Renal cortex interstitium (tissue), 15 donors: ENCODE measurements at places on chromosomes 11 and 22. TPM values are rescaled to one million over a fixed set of nuclear protein-coding genes. Genes with fewer than 3 reads are reported as not detected.

DNA sequence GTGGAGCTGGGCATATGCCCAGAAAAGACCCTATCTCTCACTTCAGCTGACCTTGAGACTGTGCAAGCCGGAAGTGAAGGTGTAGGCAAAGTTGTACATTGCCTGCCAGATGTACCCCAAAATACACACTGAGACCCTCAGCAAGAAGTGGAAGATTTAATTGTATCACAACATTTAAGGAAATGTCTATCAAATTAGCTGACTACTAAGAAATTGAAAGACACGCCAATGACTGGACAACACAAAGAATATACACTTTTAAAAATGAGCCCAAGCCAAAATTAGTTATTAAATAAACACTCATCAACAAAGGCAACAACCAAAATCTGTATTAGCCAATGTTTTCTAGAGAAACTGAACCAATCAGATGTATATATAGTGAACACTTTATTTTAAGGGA, 7.7 kb upstream of the ANO3 start:
- DNase-seq = no peak

DNA sequence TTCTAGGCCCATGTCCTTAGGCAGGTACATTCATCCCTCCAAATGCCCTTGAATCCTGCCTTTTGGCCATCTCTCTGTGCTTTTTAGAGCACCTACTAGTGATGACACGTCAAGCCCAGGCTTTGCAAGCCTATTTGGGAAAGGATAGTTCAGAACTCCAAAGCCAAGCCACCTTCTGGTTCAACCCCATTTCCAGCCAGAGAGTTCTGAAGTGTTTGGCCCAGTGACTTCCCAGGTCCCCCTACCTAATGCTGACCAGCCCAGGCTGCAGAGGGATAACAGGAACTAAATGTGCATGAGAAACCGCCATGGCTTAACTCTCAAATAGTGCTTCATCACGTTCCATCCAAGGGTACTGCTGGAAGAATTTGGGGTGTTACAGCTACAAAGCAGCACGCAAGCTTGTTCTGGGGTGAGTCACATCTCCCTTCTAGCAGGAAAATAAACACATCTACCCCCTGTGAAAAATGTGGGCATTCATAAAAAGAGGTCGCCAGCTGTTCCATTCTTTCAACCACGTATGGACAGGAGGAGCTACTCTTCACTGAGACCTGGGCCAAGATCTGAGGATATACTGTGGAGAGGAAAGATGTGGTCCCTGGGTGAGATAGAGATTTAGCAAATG, 2.0 kb upstream of the FXYD6 start:
- no peak for DNase-seq

DNA sequence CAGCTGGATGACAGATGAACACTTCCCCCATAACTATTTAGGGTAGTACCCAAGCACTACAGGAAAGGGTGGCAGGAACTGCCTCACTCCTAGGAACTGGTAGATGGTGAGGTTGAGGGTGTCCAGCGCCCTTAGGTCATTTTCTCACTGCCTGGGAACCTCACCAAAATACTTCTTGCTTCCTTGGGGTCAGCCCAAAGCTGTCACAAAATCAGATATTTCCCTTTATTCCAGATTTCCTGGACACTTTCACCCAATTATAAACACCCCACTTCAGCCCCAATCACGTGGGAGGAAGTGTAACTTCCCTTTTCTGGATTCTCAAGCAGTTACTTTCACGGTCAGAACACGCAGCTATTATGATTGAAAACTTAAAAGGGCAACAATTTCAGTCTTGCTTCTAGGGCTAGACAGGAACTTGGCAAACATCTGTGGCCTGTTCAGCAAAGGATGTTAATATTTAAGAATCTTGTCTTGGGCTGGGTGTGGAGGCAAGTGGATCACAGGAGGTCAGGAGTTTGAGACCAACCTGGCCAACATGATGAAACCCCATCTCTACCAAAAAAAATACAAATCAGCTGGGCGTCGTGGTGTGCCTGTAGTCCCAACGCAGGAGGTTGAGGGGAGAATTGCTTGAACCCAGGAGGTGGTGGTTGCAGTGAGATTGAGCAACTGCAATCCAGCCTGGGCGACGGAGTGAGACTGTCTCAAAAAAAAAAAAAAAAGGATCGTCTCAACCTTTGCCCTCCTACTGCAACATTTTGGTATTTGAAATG, 4.0 kb downstream of the FTH1 start:
- DNase-seq = no peak

DNA sequence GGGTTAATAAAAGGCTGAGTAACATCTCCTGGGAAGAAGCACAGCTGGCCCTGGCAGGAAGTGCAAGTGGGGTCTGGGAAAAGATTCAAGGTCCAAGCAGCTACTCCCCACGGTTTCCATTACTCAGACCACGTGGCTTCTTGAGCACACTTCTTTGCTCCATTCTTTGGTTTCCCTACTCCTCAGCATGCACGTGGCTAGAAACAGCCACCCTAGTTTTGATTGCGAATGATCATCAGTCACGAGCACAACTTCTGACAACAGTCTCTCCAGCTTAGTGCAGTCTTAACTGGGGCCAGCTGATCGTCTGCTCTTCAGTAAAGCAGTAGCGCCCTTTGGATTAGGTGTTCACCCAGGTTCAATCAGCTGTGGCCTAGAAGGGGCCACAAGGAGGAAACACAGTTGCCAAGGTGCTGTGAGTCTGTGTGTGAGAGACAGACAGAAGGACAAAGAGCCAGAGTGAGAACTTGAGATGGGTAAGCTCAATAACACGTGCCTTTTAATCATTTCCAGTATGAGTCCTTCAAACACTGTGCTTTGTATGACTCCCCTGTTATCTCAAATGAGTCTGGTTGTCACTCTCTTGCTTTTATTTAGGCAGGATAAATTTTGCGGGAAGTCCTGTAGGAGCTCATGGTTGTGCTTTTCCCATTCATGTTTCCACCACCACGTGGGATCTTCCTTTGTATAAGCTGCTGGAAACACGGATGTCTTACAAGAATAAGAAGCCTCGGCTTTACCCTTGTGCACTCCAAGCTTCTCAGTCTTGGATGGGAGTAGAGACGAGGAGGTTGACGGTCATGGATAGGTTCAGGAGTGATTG, 901 bp upstream of the PARVA start:
- DNase-seq = peak; percentile 26

DNA sequence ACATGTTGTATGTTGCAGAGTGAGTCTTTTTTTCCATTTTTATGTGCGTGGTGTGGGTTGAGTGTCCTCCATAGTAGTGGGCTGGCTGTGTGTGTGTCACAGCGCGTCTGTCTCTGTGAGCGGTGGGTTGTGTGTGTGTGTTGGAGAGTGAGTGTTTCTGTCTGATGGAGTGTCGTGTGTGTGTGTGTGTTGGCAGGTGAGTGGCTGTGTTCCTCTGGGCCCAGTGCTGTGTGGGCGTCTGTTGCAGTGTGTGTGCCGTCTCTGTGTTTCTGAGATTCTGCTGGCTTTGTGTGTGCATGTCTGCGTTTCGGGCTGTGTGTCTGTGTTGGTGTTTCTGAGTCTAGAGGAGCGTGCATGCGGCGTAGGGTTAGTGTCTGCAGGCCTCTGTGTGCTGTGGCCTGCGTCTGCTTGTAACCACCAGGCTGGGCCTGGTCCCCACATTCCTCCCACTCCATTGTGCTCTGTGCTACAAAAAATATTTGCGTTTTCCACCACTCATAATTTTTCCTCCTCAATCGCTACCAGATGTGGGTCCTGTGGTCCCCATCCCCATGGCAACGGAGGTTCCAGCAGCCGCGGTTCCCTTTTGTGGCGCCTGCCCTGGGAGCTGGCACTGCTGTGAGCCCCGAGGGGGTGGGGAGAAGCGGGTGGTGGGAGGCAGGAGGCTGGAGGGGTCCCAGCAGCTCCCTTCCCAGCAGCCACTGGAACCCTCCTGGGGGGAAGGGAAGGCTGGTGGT, 15.2 kb downstream of the SCARF2 start:
- DNase-seq = no peak

- no peak for DNase-seq
These were observed 8.2 kb downstream of the ARHGEF12 start for GRCh38 chr11:120344302-120345004.

DNA sequence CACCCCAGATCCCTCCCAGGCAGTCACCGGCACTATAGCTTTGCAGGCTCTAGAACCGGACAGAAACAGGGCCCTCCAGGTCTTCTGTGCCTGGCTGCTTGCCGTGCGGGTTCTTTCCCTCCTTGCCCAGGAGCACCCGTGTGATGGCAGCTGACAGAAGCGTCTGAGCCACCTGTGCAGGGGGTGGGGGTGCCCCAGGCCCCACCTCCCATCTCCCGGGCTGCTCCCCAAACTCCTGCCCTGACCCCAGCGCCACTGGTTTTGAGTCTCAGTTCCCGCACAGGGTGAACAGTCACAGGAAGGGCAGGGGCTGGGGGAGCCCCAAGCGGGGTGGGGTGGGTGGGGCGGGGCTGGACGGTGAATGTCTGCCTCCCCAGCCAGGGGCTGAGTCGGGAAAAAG, 13.2 kb upstream of the PHLDA2 start:
- no peak for DNase-seq

DNA sequence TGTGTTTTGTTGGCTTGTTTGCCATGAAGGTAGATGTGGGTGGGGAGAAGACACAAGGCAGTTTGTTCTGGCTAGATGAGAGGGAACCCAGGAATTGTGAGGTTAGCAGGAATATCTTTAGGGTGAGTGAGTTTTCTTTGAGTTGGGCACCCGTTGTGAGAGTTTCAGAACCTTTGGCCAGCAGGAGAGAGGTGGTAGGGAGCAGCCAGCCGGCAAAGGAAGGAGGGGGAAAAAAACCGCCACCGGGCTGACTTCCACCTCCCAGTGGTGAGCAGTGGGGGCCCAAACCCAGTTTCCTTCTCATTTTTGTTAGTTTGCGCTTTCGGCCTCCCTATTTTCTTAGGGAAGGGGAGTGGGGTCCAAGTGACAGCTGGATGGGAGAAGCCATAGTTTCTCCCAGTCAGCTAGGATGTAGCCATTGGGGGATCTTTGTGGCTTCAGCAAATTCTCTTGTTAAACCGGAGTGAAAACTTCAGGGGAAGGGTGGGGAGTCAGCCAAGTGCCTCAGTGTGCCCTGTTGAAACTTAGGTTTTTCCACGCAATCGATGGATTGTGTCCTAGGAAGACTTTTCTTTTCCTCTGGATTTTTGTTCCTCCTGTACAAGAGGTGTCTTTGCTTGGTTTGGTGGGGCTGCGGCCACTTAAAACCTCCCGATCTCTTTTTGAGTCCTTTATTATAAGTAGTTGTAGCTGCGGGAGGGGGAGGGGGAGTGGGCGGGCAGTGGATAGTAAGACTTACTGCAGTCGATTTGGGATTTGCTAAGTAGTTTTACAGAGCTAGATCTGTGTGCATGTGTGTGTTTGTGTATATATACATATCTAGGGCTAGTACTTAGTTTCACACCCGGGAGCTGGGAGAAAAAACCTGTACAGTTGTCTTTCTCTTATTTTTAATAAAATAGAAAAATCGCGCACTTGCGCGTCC, 1.1 kb upstream of the GCAT start:
- DNase-seq = no peak

GRCh38 chr11:1235306-1235900, 12.5 kb downstream of the MUC5B start:
- no peak for DNase-seq

FOLR1 gene
- polyA plus RNA-seq = 50.6 TPM

GPR83 gene
- polyA plus RNA-seq = 0.58 TPM

PARVG gene
- 2.4 TPM for polyA plus RNA-seq
